ENCODE measurements at places on chromosomes 7 and 10.

GRCh38 chr7:93142127-93142526 is 6.1 kb downstream of the SAMD9L start:
- DNase-seq: no peak

DNA sequence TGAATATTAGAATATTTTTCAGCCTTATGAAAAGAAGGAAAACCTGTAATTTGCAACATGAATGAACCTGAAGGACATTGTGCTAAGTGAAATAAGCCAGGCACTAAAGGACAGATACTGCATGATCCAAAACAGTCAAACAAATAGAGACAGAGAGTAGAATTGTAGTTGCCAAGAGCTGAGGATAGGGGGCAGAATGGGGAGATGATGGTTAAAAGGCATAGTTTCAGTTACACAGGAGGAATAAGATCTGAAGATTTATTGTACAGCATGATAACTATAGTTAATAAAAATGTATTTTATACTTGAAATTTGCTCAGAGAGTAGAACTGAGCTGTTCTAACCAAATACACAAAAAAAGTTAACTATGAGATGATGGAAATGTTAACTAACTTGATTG is 149.0 kb upstream of the TMEM106B start:
- no peak for DNase-seq

- no peak for DNase-seq
These were observed 601.9 kb upstream of the GALNT17 start for GRCh38 chr7:70529914-70530585.

- no peak for DNase-seq
These were observed 1325.5 kb downstream of the XPNPEP1 start for GRCh38 chr10:108597657-108598319.

DNA sequence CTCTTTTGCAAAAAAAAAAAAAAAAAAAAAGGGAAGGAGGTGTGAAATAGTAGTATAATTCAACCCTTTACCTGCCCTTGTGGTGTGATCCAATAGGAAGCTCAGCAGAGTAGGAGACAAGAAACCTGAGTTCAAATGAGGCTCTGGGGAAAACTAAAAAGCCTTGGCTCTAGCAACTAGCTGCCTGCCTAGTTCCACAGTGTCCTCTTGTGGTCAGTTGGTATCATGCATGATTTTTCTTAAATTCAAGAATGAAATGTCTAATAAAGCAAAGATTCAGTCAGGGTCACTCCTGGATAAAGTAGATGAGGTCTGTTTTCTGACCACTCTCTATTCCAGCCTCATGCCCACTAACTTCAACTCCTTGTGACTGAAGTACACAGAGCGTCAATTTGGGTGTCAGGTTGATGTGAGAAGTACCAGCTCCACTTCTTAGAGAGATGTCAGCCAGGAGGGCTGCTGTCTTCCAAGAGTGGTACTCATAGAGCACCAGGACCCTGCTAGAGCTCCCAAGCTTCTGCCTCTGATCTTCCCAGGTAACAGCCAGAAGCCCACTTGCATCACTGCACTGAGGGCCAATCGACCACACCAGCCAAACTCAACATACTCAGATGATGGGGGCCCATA is 10.5 kb downstream of the LSM5 start:
- no peak for DNase-seq

- DNase-seq: no peak
These were observed 135.4 kb upstream of the SEMA3D start for GRCh38 chr7:85322252-85322651.

- no peak for DNase-seq
These were observed 127.6 kb downstream of the OAT start for GRCh38 chr10:124291001-124291701.

DNA sequence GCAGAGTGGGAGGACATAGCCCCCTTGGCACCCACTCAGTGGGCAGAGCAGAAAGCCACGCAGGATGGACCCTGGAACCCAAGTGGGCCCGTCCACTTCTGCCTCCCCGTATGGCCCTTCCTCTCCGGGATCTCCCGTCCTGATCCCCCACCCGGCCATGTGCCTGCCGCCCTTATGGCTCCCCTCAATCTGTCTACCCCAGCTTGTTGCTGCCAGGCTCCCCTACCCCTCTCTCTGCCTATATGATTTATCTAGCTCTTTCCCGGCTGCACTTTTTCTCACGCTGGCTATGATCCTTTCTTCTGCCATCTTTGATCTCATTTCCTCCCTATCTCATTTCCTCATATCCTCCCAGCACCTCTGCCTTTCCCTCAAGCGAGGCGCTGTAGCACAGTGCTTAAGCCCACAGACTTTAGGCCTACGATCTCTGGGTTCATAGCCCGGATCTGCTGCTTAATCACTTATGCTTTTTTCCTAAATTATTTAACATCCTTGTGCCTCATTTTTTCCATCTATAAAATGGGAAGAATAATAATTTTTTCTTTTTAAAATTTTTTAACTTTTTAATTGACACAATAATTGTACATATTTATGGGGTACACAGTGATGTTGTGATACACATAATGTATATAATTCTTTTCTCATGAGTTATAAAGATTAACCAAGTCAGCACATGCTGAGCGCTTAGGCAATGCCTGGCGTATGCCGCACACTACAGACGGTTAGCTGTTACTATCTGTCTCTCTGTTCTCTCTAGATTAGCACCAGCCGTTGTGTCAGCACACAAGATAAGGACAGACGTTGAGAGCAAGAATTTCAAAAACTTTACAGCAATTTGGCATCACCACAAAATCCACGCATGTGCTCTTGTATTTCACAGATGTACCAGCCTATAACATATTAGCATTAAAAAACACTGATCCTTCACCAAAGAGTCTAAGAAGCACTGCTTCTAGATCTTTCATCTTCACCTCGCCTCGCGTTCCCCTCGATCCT is 18.1 kb downstream of the KCNH2 start:
- DNase-seq: no peak

GRCh38 chr10:12382956-12383531 is 33.7 kb downstream of the CAMK1D start:
- DNase-seq: no peak

Data from stimulated activated CD4-positive, alpha-beta T cell treated with anti-CD3 and anti-CD28 coated beads, TNF-alpha, amount 100 ng/mL, for 48 hours (primary cell).